Activated T-cell treated with anti-CD3 and anti-CD28 coated beads for 4 hours (primary cell): ENCODE measurements at places on chromosomes 16 and 17.

DNA sequence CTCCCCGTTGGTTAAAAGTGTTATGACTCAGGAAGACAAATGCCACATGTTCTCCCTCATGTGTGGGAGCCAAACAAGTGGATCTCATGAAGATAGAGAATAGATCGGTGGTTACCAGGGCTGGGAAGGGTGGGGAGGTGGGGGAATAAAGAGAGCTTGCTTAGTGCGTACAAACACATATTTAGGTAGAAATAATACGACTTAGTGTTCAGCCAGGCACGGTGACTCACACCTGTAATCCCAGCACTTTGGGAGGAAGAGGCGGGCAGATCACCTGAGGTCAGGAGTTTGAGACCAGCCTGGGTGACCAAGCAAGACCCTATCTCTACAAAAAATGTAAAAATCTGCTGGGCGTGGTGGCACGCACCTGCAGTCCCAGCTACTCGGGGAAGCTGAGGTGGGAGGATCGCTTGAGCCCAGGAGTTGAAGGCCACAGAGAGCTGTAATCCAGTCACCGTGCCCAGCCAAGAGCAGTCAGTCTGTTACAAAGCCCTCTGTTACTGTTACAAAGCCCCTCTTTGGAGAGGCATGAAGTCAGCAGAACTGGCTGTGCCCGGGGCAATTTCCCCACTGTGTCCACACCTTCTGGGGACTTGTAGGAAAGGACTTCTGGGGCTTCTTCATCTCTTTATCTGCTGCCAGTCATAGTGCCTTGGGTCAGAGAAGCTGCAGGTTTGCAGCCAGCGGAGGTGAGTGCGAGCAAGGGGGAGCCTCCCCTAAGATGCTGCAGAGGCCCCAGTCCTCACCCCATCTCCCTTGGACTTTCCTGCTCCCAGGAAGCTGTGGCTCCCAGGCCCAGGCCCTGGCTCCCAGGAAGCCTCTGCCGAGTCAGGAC lies 4.3 kb upstream of the ALDH3A1 start:
- DNase-seq = no peak

DNA sequence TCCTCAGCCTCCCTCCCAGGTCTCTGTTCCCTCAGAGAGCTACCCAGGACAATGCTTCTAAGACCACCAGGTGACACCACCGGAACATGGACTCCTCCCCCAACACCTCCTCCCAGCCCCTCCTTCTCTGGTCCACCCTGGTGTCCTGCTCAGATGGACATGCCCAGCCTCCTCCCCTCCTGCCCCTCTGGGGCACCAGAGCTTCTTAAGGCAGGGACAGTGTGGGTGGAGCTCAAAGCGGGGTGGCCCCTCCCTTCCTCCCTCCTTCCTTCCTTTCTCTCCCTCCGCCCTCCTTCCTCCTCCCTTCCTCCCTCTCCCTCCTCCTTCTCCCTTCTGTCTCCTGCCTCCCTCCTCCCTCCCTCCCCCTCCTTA lies 22.7 kb downstream of the TRPV3 start:
- DNase-seq = no peak

DNA sequence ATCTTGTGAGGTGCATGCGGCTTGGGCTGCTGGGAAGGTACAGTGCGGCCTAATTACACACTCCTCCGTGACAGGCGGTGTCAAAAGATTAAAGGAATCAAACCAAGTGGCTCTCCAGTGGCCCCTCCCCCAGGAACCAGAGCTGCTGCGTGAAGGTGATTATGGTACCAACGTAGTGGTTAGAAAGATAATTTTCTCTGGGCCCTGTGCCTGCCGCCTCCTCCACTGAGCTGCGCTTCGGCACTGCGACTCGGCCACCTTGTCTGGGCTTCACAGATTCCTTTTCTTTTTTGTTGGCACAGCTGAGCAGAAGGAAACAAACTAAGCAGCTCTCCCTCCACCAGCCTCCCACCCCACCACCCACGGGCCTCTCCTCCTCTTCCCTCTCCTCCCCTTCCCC lies 113.2 kb upstream of the SDK2 start:
- DNase-seq = no peak

GRCh38 chr17:81084680-81085419 lies 49.9 kb downstream of the BAIAP2 start:
- DNase-seq = no peak
